ENCODE measurements at places on chromosomes 3 and 15.

DNA sequence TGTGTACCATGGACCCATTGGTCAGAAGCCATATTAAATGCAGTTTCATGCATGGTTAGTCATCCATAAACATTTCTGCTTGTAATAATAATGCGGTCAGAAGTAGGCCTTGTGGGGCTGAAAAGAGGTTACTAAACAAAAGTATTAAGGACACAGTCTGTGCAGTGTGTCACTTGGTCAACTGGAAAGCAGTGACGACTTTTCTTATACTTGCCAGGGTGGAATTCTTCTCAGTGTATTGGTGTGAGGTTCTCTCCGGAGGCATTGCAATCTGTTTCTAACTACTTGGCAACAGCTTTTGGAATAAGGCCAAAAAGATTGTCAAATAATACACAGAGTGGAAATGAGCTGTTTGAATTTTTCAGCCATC is 46.8 kb downstream of the CHL1 start:
- no peak for DNase-seq

GRCh38 chr15:48730506-48730905 is 80.4 kb downstream of the CEP152 start:
- DNase-seq = no peak

DNA sequence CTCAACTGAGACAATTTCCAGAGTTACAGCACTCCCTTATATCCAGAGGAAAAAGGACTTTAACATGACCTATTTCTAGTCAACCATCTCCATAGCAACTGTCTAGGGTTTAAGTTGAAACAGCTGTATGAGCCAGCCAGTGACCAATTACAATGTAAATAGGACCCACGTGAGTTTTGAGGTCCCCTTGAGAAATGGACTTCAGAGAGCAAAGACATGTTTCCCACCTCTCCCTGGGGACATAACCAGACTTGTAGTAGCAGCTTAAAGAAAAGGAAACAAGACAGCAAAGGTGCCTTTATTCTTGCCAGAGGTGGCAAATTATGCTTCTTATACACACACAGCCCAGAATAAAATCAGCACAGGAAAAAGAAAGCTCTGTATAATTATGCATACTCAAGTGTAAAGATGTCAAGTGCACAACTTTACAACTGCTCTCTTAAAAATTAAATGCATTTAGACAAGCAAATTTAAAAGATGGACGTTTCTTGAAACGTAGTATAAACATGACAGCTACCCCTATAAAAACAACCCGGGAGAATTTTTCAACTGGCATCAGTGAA is 40.2 kb downstream of the SUMF1 start:
- DNase-seq = peak; percentile 24

DNA sequence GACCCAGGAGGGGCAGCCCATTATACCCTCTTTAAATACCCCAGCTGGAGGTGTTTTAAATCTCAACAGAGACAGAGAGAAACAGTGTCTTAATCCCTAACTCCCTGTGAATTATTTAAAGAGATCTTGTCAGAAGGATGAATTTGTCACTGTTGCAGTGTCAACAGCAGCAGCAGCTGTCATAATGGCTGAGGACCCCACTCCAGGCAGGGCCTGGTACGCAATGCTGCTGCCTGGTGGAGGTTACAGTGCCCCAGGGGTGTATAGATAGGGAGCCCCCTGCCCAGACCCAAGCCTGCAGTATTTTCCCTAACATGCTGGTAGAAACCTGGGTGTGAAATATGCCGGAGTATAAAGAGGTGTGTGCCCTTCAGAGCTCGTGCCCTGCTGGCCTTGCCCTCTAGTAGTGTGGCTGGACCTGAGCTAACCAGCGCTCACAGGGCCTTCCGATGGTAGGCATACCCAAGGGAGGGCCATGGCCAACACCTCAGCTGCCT is 143.0 kb downstream of the EPHB1 start:
- no peak for DNase-seq

GRCh38 chr3:171935261-171936123 is 92.3 kb downstream of the TMEM212 start:
- no peak for DNase-seq

DNA sequence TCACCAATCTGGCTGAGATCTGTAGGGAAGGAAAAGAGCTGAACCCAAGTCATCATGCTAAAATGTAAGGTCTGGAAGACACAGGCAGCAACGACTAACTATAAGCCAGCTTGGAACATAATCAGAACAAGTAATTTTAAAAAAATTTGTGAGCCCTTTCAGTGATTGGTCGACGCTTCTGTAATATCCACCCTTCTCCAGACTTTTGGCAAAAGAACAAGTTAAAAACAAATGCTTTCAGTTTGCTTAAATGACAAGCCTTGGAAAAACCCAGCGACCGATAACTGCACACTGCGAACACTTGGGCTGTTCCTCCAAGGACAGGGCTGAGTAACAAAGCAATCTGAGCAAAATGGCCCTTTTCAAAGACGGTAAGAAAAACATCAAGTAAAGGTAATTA is 49.6 kb downstream of the PCSK6 start:
- no peak for DNase-seq

DNA sequence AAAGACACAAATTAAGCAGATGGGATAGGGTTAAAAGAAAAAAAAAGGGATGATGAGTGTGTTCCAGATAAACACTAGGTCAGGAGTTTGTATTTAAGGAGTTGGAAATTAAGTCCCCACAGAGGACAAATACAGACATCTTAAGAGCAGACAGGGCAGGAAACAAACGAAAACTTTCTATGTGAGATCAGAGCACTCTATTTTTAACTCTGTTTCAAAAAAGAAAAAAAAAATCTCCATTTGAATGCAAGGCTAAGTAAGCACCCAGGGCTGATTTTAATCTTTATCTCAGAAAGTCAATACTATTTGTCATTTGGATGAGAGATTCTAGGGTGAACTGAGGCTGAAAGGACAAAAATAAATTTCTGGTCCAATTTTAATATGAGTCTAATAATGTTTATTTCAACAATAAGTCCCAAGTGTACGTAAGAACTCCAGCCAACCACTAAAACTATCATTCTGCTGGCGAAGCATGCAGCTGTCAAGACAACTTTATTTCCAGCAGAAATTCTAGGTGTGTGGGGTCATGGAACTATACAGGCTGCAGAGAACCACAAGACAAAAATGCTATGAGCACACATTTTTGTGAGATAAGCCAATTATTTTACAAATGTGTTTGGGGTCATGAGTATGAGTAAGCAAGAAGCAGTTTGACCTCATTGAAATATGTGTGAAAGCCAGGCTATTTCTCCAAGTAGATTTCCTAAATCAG is 186.1 kb downstream of the FMN1 start:
- DNase-seq = no peak

DNA sequence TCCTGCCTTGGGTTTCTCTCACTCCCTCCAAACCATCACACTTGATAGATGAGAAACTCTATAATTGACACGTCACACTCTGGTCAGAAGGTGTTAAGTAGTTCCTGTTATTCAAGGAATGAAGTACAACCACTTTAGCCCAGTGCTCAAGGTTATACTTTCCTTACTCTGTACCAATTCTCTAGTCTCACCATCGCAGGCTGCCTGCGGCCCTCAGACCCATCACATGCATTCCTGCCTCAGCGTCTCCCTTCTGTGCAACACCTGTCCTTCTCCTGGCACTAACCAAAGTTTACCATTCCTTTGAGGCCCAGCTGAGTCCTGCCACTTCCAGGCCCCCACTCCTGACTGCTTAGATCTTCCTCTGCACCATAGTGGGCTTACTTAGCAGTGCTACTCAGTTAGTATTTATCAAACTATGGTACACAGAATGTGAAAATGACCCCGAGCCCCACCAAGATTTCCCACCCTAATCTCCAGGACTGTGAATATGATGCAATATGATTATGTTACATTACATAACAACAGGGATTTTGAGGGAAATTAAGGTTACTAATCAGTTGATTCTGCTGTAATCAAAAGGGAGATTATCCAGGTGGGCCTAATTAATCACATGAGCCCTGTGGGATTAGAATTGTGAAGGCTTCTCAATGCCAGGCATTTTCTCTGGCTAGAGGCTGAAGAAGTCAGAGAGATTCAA is 36.2 kb downstream of the SPINK8 start:
- DNase-seq = no peak

- DNase-seq = peak; percentile 96
Observed at GRCh38 chr15:41972253-41973242, at the start of gene EHD4. Gene EHD4 (minus strand): TSS chr15:41972557. CDS start chr15:41972494, 63 bp downstream.

- DNase-seq = no peak
Observed at GRCh38 chr3:194315965-194316361, 35.2 kb downstream of the CPN2 start.

Measured in nephron progenitor cell (in vitro differentiated cells).